Activated CD8-positive, alpha-beta memory T cell treated with anti-CD3 and anti-CD28 coated beads for 24 hours (primary cell): ENCODE measurements at places on chromosomes 6 and 20.

DNA sequence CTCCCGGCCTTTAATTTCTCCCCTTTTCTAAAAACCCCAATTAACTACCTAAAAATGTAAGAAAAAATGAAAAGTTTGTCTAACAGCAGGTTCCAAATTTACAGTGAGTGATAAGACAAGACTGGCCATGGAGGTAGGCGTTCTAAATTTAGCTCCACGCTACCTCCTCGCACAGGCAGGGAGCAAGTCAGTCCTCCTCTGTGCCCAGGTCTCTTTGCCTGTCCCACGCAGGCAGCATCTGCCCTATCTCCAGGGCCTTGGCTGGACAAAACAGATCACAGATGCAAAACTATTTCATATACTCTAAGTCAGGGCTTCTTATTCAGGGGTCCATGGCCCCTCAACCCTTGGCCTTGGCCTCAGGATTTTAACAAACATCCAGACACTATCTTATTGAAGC, 98.0 kb upstream of the JARID2 start:
- no peak for DNase-seq

DNA sequence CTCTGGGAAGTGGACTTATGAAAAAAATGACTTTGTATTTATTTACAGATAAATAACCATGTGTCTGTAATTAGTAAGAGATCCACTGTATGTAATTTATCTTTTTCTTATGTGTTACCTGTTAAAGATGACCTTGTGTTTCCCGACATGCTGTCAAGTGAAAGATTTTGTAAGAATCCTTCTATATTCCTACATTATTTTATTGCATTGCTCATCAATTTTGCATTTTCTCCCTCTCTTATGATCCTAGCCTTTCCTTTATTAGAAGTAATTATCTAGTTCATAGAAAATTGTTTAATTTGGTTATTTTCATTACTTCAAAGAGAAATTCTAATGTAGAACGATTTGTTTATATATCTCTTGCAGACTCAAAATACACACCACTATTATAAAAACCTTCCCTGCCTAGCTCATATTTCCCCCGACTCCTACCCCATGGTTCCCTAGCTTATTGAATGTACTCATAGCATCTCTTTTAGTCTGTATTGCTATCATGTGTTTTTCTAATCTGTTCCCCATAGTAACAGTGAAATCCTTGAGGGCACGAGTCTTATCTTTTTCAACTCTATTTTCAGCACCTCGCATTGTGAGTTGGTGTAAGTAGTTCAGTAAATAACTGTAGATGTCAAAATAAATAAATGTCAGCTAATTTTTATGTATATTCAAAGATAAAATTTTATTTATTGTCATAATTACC, 774.4 kb downstream of the HDGFL1 start:
- DNase-seq, result no peak

DNA sequence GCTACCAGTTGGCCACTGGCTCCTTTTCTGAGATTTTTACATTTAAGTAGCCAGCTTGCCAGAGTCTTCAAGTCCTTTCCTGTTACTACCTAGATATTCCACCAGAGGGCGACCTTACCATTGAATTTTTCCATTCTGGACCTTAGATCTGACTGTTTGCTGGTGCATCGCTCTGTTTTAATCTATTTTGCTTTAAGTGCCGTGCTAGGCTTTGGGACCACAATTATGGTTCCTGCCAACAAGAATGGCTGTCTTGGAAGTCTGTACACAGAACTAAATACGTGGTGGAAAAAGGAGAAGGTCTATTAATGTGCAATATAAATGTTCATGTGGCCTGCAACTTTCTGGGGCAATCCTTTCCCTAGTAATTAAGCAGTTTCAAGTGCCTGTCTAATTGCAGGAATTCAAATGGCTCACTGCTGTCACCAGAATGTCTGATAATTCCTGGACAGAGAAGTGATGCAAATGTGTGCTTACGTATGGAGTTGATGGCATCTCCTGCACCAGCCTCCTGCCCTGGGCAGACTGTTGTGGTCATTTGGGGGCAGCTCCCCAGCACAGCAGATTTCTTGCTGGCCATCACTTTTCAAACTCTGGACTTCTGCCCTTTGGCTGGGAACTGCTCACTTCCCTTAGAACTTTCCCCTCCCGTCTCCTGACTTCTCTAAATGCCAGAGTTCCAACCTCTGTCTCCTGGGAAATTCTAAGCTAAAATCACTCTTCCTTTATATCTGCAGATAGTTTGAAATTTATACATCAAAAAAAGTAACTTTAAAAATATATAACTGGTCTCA, 5.6 kb upstream of the HLA-DOA start:
- no peak for DNase-seq

GRCh38 chr20:48339190-48339985, 488.4 kb downstream of the PREX1 start:
- no peak for DNase-seq

GRCh38 chr20:33465481-33466302, 22.1 kb upstream of the SNTA1 start:
- no peak for DNase-seq

- no peak for DNase-seq
These were observed 13.8 kb upstream of the ZBP1 start for GRCh38 chr20:57633945-57634491.

GRCh38 chr6:125157280-125157679, 3.7 kb downstream of the TPD52L1 start:
- DNase-seq, result no peak

DNA sequence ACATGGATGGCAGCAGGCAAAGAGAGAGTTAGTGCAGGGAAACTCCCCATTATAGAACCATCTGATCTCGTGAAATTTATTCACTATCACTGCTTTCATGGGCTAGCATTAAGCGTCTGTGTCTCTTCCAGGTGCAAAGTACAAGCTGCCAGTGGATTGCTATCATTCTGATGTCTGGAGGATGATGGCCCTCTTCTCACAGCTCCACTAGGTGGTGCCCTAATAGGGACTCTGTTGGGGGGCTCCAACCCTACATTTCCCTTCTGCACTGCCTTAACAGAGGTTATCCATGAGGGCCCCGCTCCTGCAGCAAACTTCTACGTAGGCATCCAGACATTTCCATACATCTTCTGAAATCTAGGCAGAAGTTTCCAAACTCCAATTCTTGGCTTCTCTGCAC, 347.8 kb upstream of the HS3ST5 start:
- no peak for DNase-seq

DNA sequence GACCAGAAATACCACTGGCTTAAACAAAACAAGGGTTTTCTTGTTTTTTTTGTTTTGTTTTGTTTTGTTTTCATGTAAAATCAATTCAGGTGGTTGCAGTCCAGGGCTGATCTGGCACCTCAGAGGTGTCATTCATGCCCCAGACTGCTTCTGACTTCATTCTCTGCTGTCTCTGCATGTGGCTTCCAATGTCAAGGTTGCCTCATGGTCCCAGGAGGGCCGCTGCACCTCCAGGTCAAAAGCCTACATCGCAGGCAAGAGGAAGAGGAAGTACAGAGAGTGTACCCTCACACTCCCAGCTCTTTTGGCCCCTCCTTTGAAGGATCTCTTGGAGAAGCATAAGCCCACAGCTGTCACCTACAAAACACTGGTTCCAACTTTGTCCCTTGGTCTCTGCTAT, 1.4 kb upstream of the BTN3A1 start:
- no peak for DNase-seq

DNA sequence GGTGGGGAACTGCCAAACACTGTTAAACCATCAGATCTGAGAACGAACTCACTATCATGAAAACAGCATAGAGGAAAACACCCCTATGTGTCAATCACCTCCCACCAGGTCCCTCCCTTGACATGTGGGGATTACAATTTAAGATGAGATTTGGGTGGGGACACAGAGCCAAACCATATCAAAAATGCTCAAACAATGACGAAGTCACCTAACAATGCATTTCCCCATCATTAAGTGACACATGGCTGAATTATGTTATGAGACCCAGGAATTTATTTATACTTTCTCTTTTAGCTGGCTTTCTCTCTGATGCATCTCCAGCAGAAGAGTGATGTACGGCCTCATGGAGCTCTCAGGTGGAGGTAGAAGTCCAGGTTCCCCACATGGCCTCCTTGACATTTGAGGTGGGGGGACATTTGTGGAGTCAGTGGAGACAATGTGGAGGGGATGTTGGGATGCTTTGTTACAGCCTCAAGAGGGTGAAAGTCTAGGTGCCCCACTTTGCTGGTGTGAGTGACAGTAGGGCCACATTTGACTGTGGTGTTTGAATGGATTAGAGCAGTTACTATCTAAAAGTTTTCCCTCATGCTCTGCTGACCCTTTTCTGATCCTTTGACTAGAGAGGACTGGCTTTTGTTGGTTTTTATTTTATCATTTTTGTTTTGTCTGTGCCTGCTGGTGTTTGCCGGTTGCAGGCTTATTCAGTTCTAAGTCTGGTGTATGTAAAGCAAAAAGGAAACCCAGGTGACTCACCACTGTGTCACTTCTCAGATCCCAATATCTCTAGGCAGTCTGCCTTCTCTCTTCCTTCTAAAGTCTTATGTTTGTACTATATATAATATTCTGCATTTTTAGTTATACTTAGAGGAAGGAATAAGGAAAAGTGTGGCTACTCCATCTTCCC, 18.5 kb upstream of the DCBLD1 start:
- no peak for DNase-seq
